ENCODE measurements at places on chromosomes 7 and 10.

GRCh38 chr7:134468054-134468453 lies 9.2 kb upstream of the AKR1B1 start:
- DNase-seq = no peak

DNA sequence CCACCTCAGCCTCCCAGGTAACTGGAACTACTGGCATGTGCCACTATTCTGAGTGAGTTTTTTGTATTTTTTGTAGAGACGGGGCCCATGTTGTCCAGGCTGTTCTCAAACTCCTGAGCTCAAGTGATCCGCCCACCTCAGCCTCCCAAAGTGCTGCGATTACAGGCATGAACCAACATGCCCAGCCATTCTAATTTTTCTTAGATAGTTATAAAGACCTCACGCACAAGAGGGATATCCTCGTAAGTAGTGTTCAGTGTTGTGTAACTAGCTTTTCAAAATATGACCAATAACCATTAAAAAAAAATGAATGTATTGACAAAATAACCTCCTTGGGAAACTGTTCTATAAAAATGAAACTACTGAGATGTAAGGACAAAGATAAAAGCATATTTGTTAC lies 90.5 kb upstream of the FERD3L start:
- no peak for DNase-seq

DNA sequence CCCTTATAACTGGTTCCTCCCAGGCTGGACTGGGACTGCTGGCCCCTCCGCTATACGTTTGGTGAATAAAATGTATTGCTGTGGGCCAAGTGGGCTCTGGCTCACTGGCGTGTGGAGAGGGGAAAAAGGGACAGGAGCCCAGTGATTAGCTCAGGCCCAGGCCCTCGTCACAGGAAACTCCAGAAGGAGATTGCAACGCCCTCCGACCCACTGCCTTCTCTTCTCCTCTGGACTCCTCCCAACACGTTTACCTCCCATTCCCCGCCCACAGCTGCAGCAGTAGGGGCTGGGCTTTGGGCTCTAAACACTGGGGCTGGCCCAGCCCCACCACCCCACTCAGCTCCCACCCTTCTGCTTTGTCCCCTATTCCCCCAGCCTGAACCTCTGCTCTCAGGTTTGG lies 173.9 kb downstream of the NEURL1 start:
- no peak for DNase-seq

GRCh38 chr7:69134316-69134715 lies 464.0 kb upstream of the AUTS2 start:
- no peak for DNase-seq

- DNase-seq = no peak
Measured at GRCh38 chr10:95403700-95404461, 113.1 kb upstream of the PDLIM1 start.

DNA sequence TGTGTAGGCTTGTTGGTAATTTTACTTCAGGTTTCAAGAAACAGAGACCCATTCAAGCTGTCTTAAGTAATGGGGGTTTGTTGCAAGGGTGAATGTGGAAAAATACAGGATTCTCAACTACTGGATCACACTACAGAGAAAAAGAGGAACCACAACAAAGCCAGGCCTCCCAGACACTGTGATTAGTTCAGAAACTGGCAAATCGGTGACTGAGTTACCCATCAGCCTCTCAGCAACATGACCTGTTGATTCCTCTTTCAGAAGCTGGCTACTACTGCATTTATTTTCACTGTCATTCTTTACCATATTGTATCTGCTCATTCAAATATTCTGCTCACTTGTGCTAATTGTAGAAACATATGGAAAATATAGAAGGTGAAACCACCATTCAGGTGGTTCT lies 16.0 kb downstream of the CCDC71L start:
- no peak for DNase-seq

DNA sequence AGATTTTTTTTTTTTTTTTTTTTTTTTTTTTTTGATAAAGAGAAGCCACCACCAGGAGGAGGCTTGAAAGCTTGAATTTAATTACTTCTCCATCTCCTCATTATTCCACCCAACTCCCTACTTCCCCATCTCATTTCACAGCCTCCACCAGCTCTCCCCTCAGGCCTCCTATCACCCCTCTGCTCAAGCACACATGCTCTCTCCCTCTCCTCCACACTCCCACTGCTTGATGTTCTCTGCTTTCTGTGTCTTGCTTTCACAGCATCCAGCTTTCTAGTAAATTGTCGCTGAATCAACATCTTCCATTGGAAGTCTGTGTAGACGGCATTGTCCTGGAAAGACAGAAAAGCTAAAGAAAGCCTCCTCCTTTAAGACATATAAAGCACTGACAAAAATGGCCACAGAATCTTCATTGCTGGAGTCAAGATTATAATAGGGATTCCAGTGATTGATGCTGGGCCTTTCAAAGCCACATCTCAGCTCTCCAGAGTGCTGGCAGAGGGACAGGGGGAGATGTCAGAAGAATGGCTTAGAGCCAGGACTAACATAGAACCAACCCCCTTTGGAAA lies 58.3 kb downstream of the DOCK4 start:
- DNase-seq = no peak

DNA sequence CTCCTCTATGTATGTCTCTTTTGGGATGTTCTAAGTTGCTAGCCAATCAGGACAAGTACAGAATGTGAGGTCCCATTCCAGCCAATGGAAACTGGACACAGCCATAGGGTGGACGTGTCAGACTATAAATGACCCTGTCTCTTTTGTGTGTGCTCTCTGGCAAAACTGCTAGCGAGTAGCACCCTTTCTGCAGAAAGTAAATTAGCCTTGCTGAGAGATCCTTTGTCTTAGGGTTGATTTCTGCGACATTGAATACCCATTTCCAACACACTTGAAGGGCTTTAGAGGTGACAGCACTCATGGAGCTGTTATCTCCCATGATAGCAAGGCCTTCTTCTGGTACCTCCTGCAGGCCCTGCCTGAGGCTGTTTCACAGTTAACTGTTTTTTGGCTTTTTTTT lies 107.5 kb downstream of the CCNY start:
- DNase-seq = no peak

DNA sequence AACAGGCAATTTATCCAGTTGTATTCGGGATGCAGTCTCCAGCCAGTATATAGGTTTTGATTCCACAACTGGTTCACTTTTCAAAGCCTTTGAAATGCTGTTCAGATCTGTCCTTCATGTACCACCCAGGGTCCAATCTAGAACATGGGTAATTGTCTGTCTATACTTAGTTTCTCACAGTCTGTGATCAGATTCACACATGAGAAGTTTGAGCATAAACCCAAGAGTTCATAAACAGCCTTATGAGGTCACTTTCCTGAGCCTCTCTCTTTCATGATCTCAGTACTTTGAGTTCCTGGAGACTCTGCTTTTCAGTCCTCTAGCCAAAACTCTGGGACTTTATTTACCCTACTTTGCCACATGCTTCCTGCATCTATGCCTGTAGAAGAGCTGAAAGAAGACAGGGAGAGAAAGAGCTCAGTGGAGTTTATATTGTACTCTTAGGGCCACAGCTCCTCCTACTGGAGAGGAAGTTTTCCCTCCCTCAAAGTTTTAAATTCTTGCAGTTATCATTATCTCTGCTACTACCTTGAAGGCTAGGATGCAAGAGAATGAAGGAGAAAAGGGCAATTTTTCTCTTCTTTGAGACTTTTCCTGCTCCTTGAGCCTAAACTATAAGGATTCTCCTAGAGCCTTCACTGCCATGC lies 172.0 kb downstream of the ZEB1 start:
- no peak for DNase-seq

DNA sequence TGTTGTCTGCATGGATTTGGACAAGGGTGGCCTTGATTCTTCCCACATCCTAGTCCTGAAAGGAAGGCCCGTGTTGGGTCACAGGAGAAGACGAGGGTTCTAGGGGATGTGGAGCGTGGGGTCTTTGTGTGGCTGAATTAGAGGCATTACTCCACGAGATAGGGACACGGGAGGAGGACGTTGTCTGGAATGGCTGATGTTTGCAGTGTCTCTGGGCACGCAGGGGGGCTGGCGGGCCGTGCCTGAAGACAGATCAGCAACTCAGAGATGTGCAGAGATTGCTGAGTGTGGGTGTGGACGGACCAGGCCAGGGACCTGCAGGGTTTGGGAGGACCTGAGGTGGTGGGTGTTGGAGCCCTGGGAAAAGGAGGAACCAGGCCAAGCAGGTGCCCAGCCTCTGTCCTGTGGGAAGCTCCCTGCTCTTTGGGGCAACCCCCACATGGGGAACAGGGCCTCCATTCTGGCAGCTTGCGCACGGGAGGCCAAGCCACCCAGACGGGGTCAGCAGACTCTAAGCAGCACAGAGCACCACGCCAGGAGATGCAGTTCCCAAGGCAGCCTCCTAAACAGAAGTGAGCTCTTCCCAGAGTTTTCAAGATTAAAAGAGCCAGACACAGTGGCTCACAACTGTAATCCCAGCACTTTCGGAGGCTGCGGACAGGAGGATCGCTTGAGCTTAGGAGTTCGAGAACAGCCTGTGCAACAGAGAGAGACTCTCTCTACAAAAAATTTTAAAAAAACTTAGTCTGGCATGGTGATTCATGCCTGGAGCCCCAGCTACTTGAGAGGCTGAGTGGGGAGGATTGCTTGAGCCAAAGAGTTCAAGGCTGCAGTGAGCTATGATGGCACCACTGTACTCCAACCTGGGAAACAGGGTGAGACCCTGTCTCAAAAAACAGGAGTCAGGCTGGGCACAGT lies 71.0 kb upstream of the GTF2I start:
- no peak for DNase-seq

DNA sequence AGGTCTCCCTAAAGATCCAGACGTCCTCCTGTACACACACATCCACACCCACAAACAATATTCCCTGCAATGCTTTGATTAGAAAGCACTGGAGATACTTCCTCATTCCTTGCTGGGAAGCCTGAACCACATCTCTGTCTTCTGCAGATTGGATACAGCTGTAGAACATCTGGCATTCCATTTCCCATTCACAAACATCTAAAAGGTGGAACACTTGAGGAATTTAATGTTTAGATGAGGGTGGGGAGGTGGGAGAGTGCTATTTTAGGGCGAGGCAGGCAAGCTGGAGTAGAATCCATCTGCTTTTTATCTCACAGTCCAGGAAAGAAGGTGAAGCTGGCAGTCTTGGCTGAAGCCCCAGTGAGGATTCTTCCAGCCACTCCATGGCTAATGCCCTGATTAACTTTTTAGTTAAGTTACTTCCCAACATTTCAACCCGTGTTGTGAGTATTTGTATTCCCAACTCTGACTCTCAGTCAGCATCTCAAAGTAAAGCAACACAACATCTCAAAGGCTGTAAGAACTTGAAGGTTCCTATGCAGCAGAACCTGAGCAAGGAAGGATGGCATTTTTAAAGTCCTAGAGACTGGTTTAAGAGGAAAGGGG lies 46.1 kb downstream of the CYTH3 start:
- no peak for DNase-seq

DNA sequence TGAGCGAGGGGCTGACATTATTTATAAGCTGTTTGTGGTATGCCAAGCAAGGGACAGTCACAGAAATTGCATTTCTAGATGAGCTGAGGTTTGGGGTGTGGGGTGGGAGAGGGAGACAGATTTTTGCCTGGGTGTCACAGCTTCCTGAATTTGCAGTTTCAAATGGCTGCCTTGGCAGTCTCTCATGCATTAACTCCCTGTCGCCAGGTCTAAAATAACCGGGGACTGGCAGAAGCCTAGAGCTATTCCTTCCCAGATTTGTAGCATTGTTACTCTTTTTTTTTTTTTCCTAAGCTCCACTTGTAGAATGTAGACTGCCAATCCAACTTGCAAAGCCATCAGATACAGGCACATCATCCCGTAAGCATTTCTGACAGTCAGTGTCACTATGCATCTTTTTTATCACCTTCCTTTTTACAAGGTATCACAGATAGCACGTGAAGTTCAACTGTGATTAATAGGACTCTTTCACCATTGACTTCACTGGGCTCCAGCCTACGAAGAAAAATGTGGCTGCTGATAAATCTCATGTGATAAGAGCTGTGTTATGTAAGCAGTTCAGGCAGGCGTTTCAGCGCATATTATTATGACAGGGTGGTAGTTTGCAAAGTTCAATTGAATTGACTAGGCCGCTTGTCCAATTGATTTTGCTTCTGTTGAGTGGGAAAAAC lies 130.7 kb upstream of the CELF2 start:
- DNase-seq = no peak

DNA sequence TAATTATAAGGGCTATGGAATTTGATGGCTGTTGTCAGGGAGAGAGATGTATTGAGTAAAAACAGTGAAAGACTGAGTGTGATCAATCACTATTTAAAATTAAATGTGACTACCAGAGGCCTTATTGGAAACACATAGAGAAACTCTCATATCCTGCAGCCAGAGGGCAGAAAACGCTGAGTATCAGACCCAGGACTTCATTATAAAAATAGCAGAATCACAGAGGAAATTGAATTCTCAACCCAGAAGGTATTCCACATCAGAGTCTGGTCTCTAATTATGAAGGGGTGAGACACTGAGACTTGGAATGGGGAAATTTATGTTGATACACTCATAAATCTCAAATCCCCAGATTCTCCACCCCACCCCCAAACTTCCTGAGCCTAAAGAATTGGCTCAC lies 69.5 kb upstream of the IL6 start:
- no peak for DNase-seq

DNA sequence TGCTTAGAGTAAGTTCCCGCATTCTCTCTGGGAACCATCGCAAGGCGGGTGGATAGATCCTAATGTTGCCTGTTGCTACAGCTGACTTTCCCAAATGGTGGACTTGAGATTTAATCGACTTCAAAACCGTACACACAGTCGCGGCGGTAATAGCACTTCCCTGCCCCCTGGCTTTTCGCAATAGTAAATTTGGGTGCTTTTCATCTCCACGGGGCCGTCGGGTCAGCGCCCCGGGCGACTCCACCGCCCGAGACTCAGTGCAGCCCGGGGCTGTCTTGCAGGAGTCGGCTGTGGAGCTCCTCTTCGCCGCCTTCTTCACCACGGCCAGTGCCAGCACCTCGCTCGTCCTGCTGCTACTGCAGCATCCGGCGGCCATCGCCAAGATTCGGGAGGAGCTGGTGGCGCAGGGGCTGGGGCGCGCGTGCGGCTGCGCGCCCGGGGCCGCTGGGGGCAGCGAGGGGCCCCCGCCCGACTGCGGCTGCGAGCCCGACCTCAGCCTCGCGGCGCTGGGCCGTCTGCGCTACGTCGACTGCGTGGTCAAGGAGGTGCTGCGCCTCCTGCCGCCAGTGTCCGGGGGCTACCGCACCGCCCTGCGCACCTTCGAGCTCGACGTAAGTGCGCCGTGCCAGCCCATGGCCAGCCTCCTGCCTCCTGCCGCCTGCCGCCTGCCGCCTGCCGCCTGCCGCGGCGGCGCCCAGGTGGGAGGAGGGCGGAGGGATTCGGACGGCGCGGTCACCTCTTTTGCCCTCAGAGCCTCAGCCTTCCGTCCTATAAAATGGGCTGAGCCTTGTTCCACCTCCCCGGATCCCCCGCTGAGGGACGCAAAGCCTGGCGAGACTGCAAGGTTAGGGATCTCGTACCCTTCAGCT lies 5.3 kb downstream of the CYP26C1 start:
- no peak for DNase-seq
